ENCODE measurements at places on chromosomes 7 and 10.

DNA sequence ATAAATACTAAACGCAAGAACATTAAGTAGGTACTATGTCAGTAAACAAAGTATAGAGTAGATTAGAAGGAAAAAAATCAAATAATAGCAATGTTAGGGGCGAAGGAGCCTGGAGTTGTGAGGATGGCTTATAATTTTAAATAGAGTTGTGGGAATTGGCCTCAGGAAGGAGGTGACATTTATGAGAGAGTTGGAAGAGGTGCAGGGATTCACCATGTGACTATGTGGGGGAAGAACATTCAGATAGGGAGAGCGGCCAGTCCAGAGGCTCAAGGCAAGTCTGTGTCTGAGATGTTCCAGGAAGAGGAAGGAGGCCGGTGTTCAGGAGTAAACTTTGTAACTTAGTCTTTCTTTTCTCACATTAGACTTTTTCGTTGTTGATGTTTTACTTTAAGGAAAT lies 778.6 kb upstream of the C7orf33 start:
- DNase-seq, result no peak

GRCh38 chr7:143443153-143443552 lies at the start of gene TAS2R60:
Gene TAS2R60 (plus strand): TSS chr7:143443453. CDS start chr7:143443453, 0 bp downstream.
- DNase-seq, result no peak

DNA sequence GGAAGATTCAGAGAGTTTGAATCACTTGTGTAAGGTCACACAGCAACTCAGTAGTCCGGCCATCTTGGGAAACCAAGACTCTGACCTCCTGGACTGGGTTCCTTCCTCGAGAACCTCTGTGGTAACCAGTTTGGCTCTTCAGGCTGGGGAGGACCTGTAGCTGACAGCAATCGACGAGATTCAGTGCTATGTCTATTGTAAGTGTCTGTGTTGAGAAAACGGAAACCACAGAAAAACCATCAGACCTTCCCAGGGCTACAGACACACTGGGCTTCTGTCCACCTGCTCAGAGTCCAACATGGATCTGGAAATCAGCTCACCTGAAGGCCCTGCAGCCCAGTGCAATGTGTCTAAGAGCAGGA lies 403.7 kb downstream of the RPS24 start:
- DNase-seq, result no peak

GRCh38 chr7:44685723-44686122 lies 62.9 kb upstream of the ZMIZ2 start:
- DNase-seq, result no peak

DNA sequence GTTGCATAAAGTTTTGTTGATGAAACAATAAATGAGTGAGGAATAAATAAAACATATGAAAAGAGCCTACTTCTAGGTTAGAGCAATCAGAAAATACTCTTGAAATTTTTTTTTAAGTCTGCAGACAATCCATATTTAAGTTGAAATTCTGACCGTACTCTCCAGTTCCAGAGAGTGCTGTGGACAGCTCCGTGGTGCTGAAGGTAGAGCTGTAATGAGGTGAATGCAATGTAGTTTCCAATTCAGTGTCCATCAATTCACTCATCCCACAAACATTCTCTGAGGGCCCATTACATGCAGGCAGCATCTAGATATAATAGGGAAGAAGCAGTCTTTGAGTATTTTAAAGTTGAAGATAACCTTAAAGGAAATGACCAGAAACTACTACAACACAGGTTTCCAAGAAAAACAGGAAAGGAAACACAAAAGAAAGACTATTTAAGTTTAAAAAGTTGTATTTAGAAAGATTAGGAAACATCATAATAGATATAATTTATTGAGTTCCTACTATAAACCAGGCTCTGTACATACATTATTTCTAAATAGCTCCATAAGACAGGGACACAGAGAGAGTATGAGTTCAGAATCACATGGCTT lies 44.0 kb upstream of the CRTAC1 start:
- no peak for DNase-seq

DNA sequence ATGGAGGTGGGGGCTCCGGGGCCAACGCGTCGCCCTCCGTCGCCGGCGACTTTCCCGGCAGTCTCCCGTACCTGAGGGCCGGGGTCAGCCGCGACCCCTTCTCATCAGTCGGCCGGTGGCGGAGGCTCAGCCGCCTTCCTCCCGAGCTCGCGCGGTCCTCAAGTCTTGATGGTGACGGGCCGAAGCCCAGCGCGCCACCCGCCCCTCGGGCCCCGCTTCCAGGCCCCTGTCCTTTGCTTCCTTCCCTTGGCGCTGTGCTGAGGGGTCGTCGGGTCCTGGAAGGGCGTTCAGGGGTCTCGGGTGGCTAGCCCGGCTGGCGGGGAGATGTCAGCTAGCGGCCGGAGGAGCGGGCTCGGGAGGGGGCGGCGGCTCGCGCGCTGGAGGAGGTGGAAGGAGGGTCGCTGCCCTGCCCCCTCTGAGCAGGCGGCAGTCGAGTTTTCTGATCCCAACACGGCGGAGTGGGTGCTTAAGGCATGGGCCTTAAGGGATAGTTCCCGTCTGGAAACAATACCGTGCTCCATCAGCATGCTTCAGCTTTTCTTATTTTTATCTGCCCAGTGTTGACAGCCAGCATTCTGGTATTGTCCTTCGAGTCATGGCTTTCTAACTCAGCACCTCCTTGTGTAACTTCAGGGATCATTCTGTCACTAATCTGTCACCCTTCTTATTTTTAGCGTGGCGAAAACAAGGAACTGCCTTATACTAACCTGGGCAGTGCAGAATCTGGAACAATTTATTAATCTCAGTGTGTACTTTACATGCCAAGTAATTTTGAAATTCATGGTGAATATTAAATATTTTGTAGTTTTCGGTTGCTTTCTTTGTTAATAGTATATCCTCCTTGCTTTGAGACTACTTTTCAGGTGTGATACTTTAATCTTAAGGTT lies 748 bp downstream of the PHTF2 start:
- DNase-seq, result peak; percentile 57

DNA sequence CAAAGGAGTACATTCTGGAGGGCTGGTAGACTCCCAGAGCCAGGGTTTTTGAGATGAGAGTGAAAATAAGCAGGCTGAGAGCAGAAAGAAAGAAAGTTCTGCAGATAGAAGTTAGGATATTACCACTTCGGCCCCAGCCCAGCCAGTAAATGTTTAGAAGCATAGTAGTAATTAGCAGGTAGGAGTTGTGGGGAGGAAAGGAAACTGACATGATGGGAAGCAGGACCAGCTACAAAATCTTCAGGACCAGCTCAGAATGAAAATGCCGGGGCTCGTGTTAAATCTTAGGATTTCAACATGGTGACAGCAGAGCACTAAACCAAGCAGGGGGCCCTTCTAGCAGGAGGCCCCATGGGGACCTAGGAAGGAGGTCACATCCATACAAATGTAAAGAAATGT lies 28.7 kb downstream of the PRSS2 start:
- no peak for DNase-seq

GRCh38 chr10:88288320-88289059 lies 294.6 kb downstream of the RNLS start:
- DNase-seq, result peak; percentile 6

GRCh38 chr7:141737118-141737835 lies 881 bp upstream of the SSBP1 start:
- no peak for DNase-seq

DNA sequence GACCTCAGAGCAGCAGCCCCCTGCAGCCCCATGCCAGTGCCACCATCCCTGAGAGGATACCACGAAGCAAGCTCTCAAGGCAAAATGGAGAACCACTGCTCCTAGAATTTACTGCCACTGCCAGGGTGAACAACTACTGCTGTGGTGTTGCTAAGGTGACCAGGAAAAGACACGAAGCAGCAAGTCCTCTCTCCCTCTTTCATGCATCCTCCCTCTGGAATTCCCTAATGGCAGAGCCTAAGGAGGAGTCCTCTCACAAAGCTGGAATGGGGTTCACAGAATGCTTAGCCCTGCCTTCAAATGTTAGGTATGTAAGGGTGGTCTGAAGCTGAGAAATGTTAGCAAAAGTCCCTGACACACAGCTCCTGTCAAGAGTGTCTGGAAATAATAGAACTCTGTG lies 35.8 kb upstream of the NPSR1 start:
- no peak for DNase-seq

DNA sequence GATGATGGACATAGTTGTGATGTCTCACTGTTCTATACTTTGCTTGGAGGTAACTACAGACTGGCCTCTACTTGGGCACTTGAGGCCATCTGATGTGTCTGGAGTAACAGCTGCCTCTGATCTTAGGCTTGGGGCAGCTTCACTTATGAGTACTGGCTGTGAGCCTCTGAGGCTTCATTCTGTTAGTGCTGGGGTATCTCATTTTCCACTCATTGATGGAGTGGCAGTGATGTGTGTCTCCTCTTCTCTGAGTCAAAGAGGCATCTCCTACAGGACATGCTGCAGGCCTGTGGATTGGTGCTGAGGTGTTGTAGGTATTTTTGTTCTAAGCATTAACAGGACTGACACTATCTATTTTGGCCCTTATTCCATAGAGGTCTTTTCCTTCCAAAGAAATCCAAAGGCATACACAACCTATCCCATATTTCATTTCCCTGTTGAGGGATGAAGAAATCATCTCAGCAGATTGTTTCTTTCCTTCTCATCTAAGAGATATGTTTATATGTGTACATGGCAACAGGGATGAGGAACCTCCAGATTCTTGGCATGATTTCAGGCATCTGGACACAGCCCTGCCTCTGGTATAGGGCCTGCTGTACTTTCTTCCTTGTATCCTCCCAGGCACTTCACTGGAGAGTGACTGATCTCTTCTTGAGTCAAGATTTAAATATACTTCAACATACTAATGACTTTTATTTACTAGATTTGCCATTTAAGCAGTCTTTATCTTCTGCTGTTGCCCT lies 65.7 kb upstream of the NOBOX start:
- no peak for DNase-seq

DNA sequence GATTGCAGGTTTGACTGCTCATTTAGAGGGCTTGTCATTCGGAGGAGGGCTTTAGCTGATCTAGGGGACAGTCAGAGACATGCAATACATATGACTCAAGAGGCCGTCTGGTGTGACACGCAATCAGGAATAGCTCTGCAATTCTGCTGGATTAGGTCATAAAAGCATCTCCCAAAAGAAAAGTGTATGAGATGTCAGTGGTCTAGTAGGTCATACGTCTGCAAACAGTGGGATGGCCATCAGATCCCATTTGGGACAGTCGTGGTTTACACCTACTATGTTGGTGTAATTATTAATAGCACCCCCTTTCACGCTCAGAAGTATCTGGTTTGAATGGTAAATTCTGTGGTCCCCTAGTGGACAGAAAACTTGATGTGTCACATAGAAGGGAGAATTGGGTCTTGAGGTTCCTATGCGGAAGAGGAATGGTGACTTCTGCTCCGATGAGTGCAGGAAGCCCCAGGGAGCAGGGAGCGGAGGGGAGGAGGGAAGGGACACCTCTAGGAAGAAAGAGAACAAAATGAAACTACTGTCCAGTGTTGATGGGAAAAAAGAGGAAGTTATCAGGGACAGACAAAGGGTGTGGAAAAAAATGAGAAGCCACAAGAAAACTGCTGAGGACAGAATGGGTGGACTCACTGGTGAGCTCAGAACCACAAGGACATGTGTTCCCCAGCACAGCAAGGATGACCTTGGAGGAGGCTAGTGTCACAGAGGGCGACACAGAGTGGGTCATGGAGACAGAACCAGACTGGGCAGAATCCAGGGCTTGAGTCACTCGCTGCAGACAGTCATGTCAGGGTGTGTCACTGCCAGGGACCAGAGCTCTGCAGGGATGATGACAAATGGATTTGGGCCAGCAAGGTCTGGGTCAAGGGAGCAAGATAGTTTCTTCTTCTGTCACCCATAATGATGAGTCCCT lies 59.9 kb downstream of the MAP3K8 start:
- DNase-seq, result no peak

GRCh38 chr7:36563706-36564327 lies 160.5 kb downstream of the AOAH start:
- no peak for DNase-seq

DNA sequence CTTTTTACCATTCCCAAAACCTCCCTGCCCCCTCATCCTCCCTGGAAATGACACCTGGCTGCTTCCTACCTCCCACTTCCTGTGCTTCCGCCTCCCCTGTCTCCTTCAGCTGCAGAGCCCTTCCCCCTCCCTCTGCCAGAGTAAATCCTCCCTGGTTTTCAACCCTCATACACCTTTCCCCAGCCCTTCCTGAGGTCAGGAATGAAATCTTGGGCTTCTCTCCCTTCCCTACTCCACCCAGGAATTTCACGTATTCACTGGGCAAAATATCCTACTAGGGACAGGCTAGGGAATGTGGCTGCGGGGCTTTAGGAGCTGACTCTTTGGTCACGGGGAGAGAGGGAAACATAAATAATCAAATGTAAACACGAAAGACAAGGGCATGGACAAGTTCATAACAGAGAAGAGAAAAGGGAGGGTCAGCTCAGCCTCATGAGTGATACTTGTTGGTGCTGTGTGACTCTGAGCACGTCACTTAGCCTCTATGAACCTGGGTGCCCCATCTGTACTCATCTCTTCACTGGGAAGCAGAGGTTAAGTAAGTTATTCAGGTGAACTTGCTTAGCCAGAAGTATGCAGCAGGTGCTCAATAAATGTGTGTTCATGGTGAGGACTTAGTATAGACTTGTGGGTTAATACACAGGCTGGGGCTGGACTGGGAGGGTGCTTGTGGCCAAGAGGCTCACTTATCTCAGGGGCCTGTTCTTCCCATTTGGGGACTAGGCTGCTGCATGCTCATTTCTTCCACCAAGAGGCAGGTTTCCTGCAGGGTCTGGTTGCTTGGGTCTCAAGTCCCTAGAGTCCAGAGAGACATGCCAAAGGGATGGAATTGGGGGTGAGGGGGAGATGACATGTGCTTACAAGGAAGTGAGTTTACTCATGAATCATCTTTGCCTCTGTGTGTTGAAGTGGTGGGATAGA lies 10.0 kb upstream of the DUSP5 start:
- no peak for DNase-seq

- DNase-seq, result no peak
Measured at GRCh38 chr7:121219026-121219425, 109.8 kb upstream of the WNT16 start.

DNA sequence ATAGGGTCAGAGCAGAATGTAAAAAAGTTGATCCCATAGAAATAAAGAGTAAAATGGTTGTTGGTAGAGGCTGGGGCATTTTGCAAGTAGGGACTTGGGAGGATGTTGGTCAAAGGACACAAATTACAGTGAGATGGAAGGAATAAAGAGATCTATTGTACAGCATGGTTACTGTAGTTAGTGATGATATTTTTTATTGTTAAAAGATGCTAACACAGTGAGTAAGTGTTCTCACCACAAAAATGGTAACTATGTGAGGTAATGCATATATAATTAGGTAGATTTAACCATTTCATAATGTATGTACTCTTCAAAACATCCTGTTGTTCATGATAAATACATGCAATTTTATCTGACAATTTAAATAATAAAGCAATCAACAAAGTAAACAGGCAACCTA lies 280.7 kb upstream of the MAGI2 start:
- DNase-seq, result no peak

- peak; percentile 45 for DNase-seq
Measured at GRCh38 chr7:29113384-29114102, 32.8 kb downstream of the CPVL start.

- no peak for DNase-seq
Measured at GRCh38 chr10:107141524-107142061, 22.9 kb downstream of the SORCS1 start.

GRCh38 chr10:13383399-13383761 lies 35.3 kb upstream of the SEPHS1 start:
- DNase-seq, result no peak
